Liver (tissue), 10 donors: ENCODE measurements at places on chromosomes 12 and 14.

- DNase-seq = no peak
Observed at GRCh38 chr14:84351646-84352045, 1178.3 kb upstream of the FLRT2 start.

GRCh38 chr12:24244801-24245200, 295.3 kb upstream of the SOX5 start:
- no peak for DNase-seq

DNA sequence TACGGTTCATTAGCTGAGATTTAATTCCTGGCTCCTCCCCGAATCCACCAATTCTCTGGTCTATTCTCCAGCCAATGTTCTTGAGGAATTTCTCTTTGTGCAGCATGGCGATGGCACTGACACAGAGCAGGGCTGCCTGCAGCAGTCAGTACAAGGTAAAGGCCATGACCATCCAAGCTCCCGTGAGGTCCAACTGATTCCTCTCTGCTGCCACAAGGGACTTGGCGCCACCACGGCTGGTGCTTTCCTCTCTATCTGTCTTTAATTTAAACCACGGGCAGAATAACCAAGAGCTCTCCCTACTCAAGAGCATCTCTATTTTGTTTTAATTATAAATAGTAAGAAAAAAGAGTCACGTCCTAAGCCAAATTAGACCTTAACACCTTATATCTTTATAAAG, 12.1 kb downstream of the TMEM116 start:
- DNase-seq = no peak

DNA sequence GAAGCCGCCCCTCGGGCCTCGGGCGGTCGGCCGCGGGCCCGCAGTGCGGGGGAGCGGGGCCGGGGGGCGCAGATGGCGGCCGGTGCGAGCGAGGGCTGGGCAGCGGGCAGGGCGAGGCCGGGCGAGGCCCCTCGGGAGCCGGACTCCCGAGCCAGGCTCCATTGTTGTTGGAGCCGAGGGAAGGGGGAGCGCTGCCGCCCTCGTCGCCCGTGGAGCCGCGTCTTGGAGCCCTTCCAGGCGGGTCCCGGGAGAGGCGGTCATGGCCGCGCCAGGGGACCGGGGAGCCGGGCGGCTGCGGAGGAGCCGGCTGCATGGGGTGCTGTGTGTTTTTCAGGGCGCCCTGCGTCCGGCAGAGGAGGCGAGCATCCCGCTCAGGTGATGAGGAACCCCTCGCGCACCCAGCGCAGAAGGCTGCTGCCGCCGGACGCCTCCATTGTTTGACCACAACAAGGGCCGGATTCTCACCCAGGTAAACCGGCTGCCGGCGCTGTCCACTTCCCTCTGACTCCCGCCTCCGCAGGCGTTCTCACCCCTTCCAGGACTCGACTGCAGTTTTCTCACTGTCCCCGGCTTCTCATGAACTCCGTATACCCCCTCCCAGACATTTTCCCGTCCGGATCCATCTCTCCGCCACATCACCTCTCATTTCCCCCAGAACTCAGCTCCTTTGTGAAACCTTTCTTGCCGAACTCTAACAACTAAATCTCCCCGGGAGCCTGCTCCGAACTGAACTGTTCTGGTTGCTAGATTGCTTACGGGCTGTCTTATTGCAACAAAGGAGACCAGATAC, 732 bp downstream of the ZNF664 start:
- DNase-seq = peak; percentile 41

DNA sequence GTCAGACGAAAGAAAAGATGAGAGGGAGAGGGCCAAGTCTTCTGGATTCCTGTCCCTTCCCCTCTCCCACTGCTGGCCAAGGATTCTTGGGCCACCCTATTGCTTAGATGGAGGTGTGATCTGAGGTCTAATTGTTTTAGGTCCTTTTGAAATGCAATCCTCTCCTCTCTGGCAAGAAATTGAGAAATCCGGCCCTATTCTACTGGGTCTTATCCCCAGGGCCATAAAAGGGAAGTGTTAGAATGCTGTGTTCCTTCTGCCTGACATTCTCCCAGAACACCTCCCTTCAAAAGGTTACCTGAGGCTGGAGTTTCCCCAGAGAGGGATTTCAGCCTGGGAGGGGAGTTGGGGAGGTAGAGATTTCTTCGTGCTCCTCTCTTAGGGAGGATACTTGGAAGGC, 4.4 kb downstream of the WNT5B start:
- DNase-seq = no peak
